ENCODE measurements at places on chromosomes 7 and 10.

DNA sequence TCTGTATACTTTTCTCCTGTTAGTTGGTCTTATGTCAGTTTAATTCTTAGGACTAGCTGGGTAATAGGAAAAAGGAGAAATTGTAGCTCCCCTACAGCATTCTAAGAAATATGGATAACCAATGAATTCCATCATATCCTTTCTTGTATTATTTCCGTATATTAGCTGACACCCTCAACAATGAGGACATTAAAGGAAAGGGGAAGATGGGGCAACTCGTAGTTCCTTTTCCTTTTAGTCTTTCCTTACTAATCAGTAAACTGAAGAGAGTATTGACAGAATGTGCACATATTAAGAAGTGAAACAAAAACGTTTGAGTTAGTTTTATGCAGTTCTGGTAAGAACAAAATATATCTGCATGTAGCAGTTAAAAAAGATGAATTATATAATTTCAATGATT is 35.1 kb upstream of the C10orf67 start:
- DNase-seq = no peak

GRCh38 chr10:98617906-98618520 is 171.3 kb upstream of the HPS1 start:
- no peak for DNase-seq

- DNase-seq = no peak
These were observed 394.1 kb downstream of the NEBL start for GRCh38 chr10:20502903-20503585.

DNA sequence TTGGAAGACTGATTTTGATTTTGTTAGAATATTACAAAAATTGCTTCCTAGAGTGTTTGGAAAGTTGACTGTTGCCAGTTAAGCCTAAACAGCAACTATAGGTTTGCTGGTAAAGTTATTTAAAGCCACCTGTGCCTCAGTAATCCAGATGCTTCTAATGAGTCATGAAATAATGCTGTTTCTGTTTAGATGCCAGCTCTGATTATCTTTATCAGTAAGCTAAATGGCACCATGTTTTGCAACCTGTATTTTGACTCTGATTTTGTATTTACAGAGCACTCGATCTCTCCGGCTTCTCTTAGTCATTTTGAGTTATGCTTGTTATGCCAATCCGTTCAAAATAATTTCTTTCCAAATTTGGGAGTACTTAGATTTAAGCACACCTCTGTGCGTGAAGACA is 366.1 kb downstream of the EXOC4 start:
- DNase-seq = no peak

- no peak for DNase-seq
These were observed 62.0 kb downstream of the MYOF start for GRCh38 chr10:93420091-93420490.

- DNase-seq = no peak
These were observed 23.4 kb upstream of the TMEM229A start for GRCh38 chr7:124056234-124056633.

DNA sequence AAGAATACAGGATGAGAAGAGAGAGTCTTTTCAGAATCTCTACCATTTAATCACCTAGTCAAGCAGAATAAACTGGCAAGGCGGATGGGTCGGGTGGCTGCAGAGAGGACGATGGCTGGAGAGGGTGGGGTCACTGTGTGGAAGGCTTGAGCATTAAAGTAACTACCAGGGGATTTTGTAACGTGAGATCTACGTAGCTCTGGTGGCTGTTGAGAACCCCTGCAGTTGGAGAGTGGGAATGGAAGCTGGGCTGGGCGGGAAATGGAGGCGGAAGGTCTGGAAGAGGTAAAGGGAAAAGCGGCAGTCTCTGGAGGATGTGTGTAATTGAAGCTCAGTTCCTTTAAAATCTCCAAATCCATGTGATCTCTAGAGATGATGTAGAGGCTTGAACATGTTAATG is 135.0 kb downstream of the GATA3 start:
- no peak for DNase-seq

DNA sequence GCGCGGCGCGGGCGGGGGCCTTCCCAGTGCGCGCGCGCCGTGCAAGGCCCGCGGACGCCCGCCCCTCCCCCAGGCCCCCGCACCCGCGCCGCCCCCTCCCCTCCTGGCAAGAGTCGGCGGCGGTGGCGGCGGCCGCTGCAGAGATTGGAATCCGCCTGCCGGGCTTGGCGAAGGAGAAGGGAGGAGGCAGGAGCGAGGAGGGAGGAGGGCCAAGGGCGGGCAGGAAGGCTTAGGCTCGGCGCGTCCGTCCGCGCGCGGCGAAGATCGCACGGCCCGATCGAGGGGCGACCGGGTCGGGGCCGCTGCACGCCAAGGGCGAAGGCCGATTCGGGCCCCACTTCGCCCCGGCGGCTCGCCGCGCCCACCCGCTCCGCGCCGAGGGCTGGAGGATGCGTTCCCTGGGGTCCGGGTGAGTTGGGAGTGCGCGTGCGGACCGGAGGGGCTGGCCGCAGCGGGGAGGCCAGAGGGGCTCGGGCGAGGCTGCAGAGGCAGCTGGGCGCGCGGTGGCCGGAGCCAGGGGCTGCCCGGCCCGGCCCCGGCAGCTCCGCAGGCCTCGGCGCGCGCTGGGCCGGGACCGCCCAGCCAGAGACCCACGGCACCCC is at the start of gene BMPR1A:
TSS of gene BMPR1A (plus strand) at position 109 of the 602 bp plus-strand sequence. CDS start 119,400 bp downstream, outside the sequence.
- DNase-seq = no peak

GRCh38 chr10:42744134-42744701 is 38.4 kb upstream of the BMS1 start:
- DNase-seq = no peak

- no peak for DNase-seq
These were observed 161.6 kb upstream of the PRSS1 start for GRCh38 chr7:142587578-142588191.

DNA sequence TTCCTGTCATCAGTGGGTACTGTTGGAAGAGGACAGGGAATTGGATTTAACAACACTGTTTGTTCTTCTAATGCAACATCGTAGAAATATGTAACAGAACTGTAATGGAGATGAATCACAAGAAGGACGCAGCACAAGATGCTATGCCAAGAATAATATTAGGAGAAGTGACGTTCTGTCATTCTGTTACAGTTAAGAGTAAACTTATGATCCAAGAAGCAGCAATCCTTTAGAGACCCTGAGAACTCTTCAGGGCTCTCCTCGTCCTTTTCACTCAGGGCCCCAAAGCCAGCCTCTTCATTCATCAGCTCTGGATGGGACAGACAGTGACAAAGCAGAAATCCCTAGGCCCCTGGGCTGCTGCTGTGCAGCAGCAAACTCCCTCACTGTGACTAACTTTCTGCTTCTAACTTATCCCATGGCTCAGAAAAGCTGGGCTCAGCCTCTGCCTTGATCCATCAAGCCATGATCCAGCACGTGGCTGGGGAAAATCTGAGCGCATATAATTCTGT is 8.7 kb upstream of the IL6 start:
- DNase-seq = no peak

GRCh38 chr7:121485467-121486243 is 89.5 kb upstream of the FAM3C start:
- DNase-seq = no peak

DNA sequence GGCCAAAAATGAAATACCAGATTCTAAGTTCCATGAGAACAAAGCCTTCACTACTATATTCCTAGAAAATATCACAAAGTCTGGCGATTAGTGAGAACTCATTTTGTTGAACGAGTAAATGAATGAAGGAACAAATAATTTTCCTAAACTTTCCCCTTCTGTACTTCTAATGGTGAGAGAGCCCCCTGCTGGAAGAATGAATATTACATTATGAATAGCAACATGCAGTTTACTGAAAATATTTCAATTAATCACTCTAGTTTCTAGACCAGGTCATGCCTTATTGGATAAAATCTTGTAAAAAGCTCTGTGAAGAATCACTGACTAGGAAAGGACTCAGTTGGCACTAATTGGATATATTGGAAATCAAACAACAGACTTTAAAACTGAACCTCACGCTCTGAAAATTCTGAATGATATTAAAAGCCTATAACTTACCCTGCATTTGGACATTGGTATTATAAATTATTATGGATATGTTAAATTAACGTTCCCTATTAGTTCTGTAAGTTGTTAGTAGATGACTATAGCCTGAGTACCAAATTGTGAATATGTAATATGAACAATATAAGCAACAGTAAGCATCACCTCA is 32.4 kb upstream of the MTPN start:
- DNase-seq = peak; percentile 54

DNA sequence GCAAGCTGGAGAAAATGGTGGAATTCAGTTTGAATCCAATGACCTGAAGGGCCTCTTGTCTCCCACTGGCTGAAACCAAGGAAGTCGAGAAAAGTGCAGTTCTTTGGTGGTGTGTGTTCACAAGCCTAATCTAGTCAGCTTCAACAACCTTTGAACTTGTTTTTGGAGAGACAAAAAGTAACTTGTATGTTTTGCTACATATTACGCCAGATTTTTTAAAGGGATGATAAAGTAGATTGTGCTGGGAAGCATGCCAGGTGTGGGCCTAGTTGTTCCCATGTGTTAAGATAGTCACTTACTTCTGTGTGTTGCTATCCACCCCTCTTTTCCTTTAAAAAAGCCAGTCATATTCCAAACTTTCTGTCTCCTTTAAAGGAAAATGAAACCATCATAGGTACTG is 79.7 kb upstream of the FAM3C start:
- no peak for DNase-seq

- DNase-seq = no peak
These were observed 281.1 kb downstream of the CDK14 start for GRCh38 chr7:90877201-90877600.

GRCh38 chr10:33132626-33133025 is 174.6 kb upstream of the ITGB1 start:
- DNase-seq = no peak

DNA sequence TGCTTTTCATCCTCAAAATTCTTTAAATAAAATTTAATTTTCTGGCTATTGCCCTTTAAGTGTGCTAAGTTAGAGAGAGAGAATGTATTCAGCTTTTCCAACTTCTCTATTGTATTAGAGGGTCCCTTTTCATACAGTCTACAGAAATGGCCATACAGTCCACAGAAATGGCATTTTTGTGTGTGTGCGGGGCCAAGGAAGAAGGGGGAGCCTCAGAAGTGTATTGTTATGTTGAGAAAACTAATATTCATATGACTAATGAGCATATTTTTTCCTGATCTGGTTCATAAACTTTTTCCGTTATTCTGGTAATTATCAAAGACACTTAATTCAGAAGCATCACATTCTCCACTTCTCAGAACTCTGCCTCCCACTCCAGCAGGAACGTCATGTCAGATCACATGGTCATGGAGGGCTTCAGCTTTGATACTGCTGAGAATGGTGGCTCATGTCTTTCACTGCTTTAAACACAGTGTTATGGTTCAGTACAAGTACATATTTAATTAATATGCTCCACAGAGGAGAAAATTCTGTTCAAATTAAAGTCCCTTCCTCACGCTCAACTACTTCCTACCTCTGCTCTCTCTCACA is 37.1 kb downstream of the ELMO1 start:
- DNase-seq = no peak

DNA sequence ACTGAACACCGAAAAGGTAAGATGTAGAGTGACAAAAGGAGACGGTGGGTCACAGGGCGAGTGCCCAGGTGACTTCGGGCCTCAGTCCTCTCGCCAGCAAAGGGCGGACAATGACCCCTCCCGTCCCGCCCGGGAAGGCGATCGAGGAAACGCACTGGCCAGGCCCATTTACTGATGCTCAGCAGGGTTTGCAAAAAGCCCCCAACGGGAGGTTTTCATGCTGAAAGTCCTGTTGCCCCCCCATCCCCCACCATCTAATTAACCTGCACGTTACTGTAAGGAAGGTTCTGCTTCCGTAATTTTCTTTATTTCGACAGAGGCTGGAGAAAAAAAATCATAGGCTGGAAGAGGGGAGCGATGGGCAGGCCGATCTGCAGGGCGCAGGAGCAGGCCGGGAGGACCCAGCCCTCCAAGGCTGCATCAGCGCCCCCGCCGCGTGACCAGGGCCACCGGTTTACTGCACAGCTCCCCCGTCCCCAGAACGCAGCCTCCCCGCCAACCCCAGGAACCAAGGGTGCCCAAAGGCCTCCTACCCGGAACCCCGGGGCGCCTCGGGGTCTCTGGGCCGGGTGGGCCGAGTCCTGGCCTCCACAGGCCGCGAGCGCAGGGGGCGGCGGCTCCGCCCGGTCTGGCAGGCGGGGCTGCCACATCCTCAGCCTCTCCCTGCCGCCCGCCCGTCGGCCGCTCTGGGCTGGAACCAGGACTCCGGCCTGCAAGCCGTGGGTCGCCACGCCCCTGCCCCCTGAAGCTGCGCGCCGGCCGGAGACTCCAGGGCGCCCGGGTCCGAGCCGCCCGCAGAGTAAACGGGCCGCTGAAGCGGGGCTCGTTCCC is 613 bp downstream of the OAT start:
- DNase-seq = no peak

- no peak for DNase-seq
These were observed 31.8 kb upstream of the ELFN1 start for GRCh38 chr7:1638215-1638661.

- no peak for DNase-seq
These were observed 18.8 kb downstream of the IMPDH1 start for GRCh38 chr7:128390871-128391565.

GRCh38 chr10:114911801-114912469 is 26.1 kb upstream of the TRUB1 start:
- DNase-seq = no peak

DNA sequence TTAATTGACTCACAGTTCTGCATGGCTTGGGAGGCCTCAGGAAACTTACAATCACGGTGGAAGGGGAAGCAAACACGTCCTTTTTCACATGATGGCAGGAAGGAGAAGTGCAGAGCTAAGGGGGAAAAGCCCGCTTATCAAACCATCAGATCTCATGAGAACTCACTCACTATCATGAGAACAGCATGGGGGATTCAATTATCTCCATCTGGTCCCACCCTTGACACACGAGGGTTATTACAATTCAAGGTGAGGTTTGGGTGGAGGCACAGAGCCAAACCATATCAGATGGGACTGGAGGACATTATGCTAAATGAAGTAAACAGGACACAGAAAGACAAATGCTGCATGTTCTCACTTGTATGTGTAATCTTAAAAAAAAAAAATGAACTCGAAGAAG is 141.4 kb upstream of the HABP2 start:
- no peak for DNase-seq

GRCh38 chr7:129771201-129771927 is 159.8 kb downstream of the NRF1 start:
- DNase-seq = no peak

- DNase-seq = no peak
These were observed 8.3 kb downstream of the MDFIC start for GRCh38 chr7:114930107-114930661.

DNA sequence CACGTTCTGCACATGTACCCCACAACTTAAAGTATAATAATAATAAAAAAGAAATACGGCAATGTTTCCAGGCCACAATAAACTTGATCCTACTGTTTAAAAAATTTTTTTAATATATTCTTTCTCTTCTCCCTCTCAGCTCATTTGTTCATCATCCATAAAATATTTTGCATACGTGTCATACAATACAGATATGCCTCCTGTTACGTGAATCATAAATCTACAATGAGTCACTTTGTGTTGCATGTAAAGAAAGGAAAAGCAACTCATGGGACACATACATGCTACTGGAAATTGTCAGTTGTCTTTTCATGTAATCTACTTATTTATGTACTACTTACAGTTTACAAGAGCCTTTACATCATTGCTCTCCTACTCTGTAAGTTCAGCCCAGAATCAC is 1.1 kb upstream of the TECTB start:
- no peak for DNase-seq
